ENCODE measurements at places on chromosomes 2 and 18.

GRCh38 chr2:75587954-75588587 is 27.3 kb upstream of the EVA1A start:
- no peak overlapping the region for H3K4me3 ChIP-seq
- no peak for DNase-seq
- peaks cover 5% of the 10 kb centered on the region for H3K4me1 ChIP-seq
- H3K36me3 ChIP-seq, result no peaks in the 10 kb centered on the region
- H3K27me3 ChIP-seq, result no peaks in the 10 kb centered on the region
- H3K27ac ChIP-seq, result no peak overlapping the region

- peak overlapping the region; percentile 78 for H3K4me3 ChIP-seq
- no peak for DNase-seq
- no peaks in the 10 kb centered on the region for H3K36me3 ChIP-seq
Observed at GRCh38 chr18:9914334-9914583, 443 bp downstream of the VAPA start.

- H3K27ac ChIP-seq, result no peak overlapping the region
- peaks cover 5% of the 10 kb centered on the region for H3K36me3 ChIP-seq
- no peak for DNase-seq
- H3K27me3 ChIP-seq, result no peaks in the 10 kb centered on the region
- no peaks in the 10 kb centered on the region for H3K4me1 ChIP-seq
Observed at GRCh38 chr2:6967301-6967700, 50.1 kb downstream of the RNF144A start.

DNA sequence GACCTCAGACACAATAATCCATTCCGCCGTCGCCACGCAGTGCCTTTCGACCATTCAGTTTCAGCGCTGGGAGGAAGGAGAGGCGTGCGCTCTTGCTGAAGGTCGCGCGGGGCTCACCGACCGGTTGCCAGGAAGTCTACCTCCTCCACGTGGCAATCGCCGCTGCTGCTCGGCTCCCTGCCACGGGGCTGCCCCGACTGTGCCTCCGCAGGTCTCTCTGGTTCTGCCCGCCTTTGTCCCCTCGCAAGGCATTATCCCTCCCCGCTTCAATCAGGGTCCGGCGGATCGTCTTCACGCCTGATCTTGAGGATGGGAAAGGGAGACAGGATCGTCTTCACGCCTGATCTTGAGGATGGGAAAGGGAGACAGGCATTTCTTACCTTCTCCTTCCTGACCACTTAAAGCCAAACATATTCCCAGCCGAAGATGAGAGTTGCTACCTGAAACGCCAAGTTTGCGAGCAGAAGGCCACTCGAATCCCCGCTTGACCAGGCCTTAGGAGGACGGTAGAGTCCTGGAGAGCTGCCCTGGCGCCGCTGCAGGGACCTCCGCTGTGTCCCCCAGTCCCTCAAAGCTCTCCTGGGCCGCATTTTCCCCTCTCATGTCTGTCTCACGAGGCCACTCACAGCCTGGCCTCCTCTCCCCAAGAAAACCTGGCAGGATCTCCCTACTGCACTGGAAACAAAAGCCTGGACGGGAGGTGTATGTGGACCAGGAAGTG is 4.3 kb upstream of the GPR45 start:
- no peaks in the 10 kb centered on the region for H3K27me3 ChIP-seq
- no peak overlapping the region for H3K27ac ChIP-seq
- H3K4me3 ChIP-seq, result no peak overlapping the region
- H3K4me1 ChIP-seq, result no peaks in the 10 kb centered on the region
- H3K36me3 ChIP-seq, result no peaks in the 10 kb centered on the region
- DNase-seq, result no peak

DNA sequence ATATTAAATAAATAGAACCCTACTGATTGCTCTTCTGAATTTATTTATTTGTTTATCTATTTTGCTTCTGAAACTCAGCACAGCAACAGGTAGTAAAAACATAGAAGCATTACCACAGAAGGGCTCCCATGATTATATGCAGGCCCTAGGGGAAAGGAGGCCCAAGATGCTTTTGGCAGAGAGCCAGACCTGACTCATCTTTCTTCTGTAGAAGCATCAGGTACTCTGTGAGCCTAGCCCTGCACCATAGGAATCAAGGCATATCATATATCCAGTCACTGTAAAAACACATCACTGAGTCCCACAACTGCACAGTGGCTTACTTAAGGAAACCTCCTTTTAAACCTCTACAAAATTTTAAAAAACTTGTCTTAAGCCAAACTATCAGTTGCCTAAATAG is 1.8 kb downstream of the SCN9A start:
- no peaks in the 10 kb centered on the region for H3K27me3 ChIP-seq
- no peak overlapping the region for H3K4me3 ChIP-seq
- no peaks in the 10 kb centered on the region for H3K36me3 ChIP-seq

DNA sequence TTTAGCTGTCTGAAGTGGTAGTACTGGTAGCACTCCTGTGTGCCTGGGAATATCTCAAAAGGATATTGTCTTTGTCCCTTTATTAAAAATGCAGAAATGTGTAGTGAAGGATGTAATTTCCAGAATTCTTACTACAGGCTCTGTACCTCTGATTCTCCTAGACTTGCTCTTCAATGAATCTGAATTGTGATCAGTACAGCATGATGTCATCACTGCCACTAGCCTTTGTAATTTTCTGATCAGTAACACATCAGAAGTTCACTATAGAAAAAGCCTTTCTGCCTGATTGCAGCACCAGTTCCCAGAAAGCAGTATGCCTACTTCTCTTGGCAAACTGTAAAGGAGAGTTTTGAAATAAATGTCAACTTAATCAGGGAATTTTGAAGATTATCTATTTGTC is 29.2 kb upstream of the OTOF start:
- no peak overlapping the region for H3K4me3 ChIP-seq
- H3K27ac ChIP-seq, result no peak overlapping the region
- no peaks in the 10 kb centered on the region for H3K27me3 ChIP-seq
- DNase-seq, result no peak
- no peaks in the 10 kb centered on the region for H3K4me1 ChIP-seq
- H3K36me3 ChIP-seq, result no peaks in the 10 kb centered on the region

GRCh38 chr2:196054631-196055030 is 14.0 kb downstream of the DNAH7 start:
- no peak overlapping the region for H3K27ac ChIP-seq
- no peak for DNase-seq
- no peaks in the 10 kb centered on the region for H3K4me1 ChIP-seq
- H3K4me3 ChIP-seq, result no peak overlapping the region

DNA sequence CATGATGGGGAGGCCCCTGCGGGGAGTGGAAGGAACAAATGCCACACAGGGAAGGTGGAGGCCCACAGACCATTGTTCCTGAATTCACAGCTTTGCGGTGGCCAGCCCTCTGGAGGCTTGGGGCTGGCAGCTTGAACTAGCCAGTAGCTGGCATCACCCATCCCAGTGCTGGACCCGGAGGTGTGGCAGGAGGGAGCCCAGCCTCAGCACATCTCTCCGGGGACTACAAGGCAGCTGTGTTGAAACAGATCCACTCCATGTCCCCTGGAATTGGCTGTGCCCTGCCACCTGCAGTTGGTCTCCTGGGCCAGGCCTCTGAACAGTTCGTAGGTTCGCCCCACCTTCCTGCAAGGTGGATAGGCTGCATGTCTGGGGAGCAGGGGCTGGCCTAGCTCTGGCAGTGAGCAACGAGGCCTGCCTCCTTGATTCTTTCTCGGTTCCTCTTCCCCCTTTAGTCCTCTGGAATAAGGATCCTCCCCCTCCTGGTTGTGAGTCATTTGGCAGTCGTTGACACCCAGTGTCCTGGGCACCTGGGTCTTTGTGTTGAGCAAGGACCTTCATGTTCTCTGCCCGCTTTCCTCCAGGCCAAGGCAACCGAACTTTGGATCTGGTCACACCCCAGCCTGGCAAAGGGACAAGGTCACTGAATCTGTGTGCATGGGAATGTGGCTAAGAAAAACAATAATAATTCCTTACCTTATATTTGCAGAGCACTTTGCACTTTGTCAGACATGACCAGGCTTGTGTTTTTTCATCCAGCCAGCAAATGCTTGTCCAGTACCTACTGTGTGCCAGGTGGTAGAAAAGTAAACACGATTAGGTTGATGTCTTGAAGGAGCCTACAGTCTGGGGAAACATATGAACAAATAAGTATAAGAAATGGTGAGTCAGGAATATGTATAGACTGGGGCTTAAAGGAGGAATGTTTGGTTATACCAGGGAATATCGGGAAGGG is 55.0 kb upstream of the MCFD2 start:
- H3K4me1 ChIP-seq, result peaks cover 31% of the 10 kb centered on the region
- H3K4me3 ChIP-seq, result no peak overlapping the region
- H3K36me3 ChIP-seq, result peaks cover 5% of the 10 kb centered on the region
- H3K27me3 ChIP-seq, result no peaks in the 10 kb centered on the region

DNA sequence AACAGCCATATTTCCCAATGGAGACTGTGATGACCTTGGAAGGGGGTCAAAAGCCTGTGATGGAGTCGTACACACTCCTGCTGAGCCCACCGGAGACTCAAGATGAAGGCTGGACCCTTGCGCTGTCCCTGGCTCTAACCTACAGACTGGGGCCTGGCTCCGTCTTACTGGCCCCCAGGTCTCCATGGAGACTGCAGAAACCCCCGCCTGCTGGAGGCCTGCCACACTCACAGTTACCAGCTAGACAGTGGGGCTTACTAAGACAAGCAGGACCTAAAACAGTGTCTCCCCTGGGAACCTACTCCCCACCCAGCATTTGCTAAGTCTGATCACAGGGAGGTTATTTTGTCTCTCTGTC is 9.6 kb downstream of the C2orf72 start:
- no peak for DNase-seq
- H3K36me3 ChIP-seq, result no peaks in the 10 kb centered on the region
- H3K27me3 ChIP-seq, result no peaks in the 10 kb centered on the region
- H3K4me3 ChIP-seq, result no peak overlapping the region
- peaks cover 29% of the 10 kb centered on the region for H3K4me1 ChIP-seq

DNA sequence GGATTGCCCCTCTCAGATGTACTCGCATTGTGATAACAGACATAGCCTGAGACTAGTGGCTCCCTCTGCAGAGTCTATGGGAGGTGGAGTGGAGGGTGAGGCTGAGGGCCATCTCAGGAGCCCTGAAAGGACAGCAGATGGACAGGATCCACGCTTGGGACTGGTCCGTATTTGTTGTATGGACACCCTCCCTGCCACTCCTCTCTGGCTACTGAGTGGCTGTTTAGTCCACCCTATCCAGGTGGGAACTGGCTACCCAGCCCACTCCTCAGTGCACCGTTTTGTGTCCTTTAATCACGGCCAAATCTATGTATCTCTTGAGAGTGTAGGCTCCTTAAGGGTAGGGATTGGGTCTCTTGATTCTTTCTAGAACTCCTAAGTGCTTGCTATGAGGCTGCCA is 4.5 kb upstream of the GLI2 start:
- DNase-seq, result no peak
- H3K27me3 ChIP-seq, result no peaks in the 10 kb centered on the region
- no peaks in the 10 kb centered on the region for H3K36me3 ChIP-seq
- H3K4me1 ChIP-seq, result peaks cover 1% of the 10 kb centered on the region
- H3K4me3 ChIP-seq, result no peak overlapping the region

All from pancreas (tissue), 10 donors.